ENCODE measurements at places on chromosomes 2 and 18.
A peak's percentile ranks its signal among the peaks of the same experiment; 100 is the strongest.

- DNase-seq, result no peak
Measured at GRCh38 chr2:216189410-216189809, 80.3 kb downstream of the XRCC5 start.

DNA sequence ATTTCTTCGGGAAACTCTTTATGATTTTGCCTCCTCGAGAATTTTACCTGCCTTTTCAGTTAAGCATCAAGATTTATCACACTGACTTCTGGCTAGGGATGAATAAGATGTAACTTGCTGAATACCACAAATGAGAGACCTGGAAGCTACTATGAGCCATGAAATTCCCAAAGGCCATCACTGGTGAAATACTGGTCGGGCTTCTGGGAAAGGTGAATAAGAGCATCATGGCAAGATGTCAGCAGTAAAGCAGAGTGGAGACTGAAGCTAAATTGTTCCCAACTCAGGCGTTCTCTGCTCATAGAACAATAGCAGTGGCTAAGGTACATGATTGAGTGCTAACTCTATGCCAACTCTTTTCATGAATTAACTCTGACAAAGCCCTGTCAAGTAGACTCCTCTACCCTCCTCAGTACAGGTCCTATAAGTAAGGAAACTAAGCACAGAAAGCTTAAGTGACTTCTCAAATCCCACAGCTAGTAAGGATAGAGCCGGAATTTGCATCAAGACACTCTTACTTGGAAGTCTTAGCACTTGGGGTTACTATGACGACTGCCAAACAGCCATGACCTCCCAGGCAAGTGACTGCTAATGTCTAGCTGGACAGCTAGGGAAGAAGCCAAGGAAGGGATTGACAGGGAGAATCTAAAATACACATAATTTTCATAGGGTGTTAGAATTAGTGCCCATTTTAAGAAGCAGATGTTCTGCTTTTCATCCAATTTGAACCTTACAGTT, 22.7 kb upstream of the DSC3 start:
- DNase-seq, result no peak

- peak; percentile 42 for DNase-seq
Measured at GRCh38 chr2:231708773-231709635, 679 bp downstream of the PTMA start.

- DNase-seq, result peak; percentile 32
Measured at GRCh38 chr18:69947361-69948133, at the start of gene CD226. TSS of gene CD226 (minus strand) at chr18:69947873. CDS start at chr18:69947406, 467 bp downstream.

- no peak for DNase-seq
Measured at GRCh38 chr2:185417688-185418087, 320.9 kb upstream of the FSIP2 start.

GRCh38 chr18:75574187-75574586, 146.7 kb upstream of the SMIM21 start:
- no peak for DNase-seq

DNA sequence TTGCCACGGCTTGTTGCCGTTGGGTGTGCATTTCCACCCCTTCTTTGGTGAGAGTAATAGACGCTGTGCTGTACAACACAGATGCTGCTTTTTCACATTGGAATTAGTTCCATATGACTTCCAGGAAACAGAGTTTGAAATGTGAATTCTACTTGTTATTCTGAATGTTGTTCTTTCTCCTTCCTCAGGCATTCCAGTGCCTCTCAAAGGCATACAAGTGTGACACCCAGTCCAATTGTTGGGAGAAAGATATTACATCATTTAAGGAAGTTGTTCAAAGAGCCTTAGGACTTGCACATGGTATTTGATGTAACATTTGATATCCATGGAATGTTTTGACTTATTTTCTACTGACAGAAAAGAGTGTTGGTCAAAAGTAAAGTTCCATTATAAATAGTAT, 134.4 kb upstream of the LTBP1 start:
- DNase-seq, result no peak

- DNase-seq, result no peak
Measured at GRCh38 chr2:198135481-198135934, 331.1 kb downstream of the PLCL1 start.

DNA sequence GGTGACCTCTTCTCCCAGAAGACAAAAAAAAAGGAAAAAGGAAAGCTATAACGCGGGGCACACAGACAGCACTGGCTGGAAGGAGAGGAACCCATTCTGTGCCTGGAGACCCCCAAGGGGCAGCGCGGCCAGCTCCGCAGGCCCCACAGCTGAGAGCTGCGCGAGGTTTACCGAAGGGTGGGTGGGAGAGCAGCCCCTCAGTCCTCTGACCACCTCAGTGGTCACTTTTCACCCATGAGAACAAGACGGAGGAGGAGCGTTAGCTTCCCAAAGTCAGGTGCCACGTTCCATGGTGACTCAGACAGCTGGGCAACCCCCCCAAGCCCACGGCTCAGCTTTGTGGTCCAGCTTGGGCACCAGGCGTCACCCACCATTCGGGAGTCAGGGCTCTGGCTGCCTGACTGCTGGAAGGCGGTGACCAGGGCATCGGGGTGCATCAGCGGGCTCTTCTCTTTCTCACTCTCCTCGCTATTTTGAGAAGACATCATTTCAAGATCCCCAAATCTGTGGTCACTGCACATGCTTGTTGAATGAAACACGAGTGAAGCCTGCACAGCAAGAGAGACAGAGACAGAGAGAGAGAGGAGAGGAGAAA, 35.2 kb downstream of the RPL31 start:
- DNase-seq, result no peak

- DNase-seq, result no peak
Measured at GRCh38 chr2:12340164-12340563, 376.6 kb upstream of the TRIB2 start.

- DNase-seq, result no peak
Measured at GRCh38 chr18:80145196-80145804, 36.2 kb downstream of the ADNP2 start.

DNA sequence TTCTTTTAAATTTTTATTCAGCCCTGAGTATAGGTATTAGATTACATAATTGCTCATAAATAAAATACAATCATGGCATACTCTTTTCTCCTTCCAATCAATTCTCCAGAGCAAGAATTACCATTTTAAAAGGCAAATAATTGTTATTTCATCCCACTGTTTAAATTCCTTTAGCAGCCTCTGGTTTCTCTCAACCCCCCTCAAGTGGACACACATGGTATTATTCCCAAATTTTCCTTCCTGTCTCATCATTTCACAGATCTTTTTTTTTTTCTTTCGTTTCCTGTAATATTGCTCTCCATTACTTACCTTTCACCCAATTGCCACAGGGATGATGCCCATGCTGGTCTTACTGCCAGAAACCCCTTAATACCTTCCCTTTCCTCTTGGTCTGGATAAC, 385.2 kb downstream of the RIT2 start:
- no peak for DNase-seq

DNA sequence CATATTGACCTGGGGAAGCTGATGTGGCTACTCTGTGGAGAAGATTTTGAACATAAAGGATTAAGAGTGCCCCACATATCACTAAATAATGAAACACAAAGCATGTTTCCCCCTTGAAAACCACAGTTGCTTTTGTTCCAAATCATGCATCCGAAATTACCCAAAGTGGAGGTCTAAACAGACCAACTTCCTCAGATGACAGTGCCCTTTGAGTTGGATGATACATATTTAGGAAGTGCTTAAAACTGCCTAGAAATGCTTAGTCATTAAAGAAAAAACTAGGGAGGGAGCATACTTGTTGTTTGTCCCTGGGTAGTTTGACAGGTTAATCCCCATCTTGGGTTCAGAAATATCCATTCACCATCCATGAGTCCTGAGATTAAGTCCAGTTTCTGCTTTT, 1070.3 kb downstream of the SUCLG1 start:
- DNase-seq, result peak; percentile 36

DNA sequence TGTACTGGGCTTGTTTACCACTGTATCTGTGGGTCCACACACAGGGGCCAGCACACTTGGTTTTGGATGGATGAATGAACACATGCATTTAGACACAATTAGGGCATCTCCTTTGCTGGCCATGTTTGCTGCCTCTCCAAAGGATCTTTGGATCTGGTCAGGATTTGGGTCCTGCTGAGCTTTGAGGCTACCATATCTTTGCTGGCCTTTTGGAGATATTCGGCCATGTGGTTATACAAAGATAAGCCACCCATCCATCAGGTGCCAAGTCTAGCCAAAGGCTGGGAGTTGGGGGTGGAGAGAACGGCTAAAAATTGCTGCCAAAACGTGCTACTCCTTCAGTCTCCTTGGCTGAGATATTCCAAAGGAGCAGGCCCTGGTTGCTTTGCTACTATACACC, 18.2 kb upstream of the FZD7 start:
- DNase-seq, result peak; percentile 70

DNA sequence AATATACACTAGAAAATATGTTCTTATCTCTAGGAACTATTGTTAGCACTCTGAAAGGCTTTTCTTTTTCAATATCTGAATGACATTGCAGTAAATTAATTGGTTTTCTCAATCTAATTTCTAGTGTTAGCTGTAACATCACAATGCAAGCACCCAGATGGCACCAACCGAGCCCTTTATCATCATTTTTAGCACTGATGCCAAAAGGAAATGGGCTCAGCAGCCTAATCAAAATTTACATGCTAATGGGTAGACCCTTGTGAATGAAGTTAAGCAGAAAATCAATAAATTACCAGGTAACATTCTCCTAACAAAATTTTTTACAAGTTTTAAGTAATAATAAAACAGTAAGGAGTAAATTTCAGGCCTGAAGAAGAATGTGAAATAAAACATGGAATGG, 53.5 kb upstream of the PGAP1 start:
- DNase-seq, result no peak

GRCh38 chr2:19797871-19798270, 103.9 kb downstream of the TTC32 start:
- no peak for DNase-seq

DNA sequence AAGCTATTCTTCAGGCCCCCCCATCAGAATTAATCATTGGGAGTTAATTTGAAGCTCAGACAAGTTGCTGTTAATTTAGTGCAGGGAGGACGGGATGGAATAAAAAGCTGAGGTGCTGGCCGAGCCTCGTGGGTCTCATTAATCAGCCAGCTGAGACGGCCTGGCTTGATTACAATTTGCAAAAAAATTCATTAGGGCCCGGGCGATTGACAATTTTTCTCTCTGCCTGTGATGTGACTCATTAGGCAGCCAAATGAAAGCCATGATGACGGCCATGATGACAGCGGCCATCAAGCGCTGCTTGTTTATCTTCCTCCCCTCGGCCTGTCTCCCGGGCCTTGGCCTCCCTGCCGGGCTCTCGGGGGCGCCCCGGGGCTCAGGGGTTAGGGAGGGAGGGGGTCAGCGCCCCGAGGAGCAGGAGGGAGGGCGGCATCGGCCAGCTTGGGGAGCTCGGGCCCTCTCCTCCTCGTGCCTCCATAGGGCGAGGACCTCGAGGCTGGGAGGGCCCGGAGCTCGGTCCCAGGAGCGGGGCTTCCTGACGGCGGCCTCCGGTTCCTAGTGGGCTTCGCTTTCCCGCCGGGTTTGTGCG, 5.2 kb downstream of the GBX2 start:
- DNase-seq, result no peak

All from hematopoietic multipotent progenitor cell treated with erythropoietin and hydrocortisone succinate and interleukin-3 and kit ligand, for 6 days (in vitro differentiated cells).